ENCODE measurements at places on chromosomes 7 and 10.
A peak's percentile ranks its signal among the peaks of the same experiment; 100 is the strongest.

DNA sequence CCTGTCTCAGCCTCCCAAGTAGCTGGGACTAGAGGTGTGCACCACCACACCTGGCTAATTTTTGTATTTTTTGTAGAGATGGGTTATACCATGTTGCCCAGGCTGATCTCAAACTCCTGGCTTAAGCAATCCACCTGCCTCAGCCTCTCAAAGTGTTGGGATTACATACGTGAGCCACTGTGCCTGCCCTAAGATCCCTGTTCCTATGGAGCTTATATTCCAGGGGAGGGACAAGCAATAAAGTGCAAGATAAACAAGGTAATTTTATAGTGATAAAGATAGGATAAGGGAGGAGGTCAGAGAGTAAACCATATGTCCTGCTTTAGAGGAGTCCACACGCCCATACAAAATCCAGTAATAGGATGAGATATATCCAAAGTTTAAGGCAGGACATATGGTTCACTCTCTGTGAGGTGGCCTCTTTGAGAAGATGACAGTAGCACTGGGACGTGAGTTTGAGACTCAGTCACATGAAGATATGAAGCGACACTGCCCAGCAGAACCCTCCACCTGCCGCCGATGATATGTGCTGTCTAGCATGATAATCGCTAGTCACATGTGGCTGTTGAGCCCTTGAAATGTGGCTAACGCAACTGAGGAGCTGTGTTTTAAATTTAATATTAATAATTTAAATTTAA, 113.5 kb upstream of the PDCD4 start:
- no peak for DNase-seq

DNA sequence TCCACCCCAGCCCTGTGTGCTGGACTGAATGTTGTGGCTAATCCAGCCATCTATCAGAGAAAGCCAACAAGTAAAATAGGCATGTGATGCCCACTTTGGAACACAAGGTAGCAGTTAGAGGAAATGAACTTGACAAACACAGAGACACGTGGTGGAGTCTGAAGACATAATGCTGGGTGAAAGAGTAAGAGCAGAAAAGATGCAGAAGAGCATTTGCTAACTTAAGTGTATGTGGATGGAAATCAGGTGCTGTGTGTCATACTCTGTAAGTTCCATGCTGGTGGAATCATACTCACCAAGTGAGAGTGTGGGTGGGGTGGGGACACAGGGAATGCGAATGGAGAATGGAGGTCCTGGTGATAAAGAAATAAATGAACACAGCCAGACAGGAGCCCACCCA, 22.8 kb downstream of the WDFY4 start:
- no peak for DNase-seq

- DNase-seq = no peak
These were observed 10.7 kb downstream of the IRF5 start for GRCh38 chr7:128948312-128948973.

GRCh38 chr10:79562135-79562756, 2.0 kb upstream of the SFTPA2 start:
- DNase-seq = no peak

DNA sequence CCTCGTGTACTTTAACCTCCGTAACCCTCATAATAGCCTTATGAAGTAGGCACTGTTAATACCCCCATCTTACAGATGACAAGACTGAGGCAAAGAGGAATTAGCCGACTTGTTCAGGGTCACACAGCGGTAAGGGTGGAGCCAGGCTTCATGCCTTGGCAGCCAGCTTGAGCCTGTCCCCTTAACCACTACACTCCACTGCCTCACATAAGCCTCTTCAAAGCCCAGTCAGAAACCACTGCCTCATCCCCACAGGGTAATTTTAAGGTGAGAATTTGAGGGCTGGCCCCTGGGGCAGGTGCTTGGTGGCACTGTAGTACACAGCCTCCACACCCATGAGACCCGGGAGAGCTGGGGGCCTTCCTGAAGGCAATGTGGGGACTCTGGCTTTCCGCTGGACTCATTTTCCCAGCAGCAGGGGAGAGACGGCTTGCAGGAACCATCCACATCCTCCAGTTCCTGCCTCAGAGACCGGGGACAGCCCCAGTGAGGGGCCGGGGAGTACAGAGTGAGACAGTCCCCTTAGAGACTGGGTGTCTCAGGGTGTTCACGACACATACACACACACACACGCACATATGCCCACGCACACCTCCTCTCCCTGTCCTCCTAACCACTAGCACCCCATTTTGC, 7.6 kb upstream of the C10orf105 start:
- peak; percentile 58 for DNase-seq

DNA sequence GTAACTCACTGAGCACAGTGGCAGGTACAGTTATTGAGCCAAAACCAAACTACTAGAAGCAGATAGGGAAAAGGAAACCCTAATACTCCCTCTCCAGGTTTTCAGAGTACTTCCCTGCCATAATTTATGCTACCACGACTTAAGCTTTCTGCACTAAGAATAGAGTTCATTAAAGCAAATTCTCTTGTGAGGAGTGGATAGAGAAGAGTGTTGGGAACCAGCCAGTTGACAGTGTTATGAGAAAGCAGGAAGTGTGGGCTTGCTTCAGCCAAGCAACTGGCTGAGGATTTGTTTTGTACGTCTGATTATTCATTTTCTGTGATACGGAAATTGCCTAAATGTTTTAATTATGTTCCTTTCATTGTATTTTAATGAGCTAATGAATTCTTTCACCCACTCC, 280.5 kb downstream of the KIF20B start:
- DNase-seq = no peak

- DNase-seq = no peak
These were observed 73.4 kb downstream of the ARHGAP22 start for GRCh38 chr10:48531486-48531885.

DNA sequence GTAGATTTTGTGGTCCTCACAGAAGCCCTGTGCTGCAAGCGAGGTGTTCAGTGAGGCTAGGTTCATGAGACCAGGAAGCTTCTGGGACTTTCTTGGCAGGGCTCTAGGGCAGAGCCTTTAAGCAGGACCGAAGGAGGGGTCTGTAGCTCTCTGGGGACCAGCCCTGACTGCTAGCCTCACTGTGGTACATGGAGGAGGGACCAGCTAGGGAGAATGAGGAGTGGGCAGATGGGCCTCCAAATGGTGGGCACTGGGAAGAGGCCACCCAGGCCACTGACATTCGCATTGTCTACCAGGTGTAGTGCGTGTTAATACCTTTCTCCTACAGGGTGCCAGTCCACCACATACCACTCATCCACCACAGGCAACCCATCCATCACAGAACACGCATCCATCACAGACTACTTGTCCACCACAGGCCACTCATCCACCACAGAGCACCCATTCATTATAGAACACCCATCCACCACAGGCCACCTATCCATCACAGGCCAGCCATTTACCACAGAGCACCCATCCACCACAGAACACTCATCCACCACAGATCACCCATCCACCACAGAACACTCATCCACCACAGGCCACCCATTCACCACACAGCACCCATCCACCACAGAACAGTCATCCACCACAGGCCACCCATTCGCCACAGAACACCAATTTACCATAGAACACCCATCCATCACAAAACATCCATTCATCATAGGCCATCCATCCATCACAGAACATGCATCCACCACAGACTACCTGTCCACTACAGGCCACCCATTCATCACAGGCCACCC, 31.6 kb upstream of the ZNF488 start:
- DNase-seq = no peak

DNA sequence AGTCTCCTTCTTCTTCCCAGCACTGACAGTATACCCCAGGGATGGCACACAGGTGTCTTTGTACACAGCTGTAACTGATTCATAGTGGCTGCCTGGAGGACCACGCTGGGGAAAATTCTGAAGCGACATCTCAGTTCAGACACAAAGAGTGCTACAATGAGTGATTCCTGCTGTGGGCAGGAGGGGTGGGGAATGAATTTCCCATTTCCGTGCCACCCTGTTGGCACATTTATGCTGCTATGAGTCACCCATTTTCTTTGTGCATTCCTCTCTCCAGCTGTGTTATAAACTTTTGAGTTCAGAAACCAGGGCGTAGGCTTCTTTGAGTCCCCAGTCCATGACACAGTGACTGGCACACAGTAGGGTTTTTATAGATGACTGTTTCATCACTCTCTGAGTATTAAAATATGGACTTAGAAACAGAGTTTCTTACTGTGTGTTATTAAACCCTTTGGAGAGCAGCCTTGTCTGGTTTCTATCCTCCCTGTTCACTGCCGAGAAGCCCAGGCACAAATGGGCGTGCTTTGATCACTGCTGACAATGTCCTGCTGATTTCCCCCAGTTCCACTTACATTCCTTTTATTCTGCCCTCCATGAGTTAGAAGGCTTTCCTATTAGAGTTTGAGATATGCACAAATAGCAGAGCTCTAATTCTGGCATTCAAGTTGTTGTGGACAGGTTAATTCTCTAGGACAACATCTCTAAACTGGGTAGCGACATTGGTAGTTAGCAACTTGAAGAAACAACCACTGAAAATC, 24.0 kb upstream of the NPS start:
- DNase-seq = no peak

DNA sequence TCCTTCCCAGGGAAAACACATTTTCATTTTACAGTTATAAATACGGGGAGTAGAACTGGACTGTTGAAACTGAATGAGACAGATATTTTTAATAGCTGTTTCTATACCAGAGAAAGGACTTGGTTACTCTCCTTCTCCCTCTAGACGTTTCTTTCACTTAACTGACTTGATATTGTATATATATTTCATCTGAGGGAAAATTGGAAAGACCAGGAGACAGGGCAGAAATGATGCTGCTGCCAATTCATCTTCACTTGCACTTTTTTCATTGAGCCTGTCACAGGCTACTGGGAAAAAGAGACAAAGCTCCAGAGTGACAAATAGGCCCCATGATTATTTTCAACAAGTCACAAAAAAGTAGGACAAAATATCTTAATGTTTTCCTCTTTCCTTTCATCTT, 636.0 kb upstream of the TPK1 start:
- DNase-seq = no peak

- no peak for DNase-seq
These were observed 33.2 kb downstream of the TRIM8 start for GRCh38 chr10:102677331-102678067.

GRCh38 chr10:12193193-12193592, 2.5 kb downstream of the NUDT5 start:
- DNase-seq = no peak

GRCh38 chr10:95832216-95833041, 75.3 kb upstream of the CC2D2B start:
- DNase-seq = no peak

DNA sequence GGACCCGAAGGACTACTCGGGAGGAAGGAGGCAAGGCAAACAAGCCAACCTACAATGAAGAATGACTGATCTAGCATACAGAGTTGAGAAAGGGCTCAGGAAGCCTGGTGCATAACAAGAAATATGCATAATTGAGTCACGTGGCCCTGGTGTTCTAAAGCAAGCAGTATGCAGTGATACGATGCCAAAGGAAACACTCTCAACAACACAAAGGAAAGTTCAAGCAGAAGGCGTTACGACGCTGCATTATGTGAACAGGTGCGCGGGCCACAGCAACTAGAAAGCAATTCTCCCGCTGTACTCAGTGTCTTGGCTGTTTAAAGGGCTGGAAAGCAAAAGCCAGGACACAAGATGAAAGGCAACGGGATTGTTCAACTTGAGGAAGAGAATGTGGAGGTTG, 100.8 kb downstream of the PRTFDC1 start:
- no peak for DNase-seq

- no peak for DNase-seq
These were observed 66.7 kb downstream of the PRKG1 start for GRCh38 chr10:51141010-51141409.

DNA sequence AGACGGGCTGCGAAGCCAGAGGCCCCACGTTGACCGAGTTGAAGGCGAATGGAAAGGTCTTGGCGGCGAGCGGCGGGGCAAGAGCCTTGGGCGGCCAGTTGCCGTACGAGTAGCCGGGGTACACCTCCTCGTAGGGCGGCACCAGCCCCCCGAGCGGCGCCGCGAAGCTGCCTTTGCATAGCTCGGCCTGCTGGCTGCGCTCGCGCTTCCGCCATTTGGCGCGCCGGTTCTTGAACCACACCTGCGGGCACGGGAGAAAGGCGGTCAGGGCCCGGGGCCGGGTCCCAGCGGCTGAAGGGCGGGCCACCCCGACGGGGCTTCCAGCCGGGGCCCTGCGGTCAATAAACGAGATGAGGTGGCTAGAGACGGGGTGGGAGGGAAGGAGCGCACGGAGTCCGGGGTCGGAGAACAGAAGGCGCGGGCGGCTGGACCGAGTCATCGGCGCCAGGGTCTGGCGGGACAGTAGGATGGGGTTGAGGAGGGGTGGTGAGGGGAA, 4.8 kb downstream of the ELOVL3 start:
- peak; percentile 61 for DNase-seq

- DNase-seq = no peak
These were observed 83.7 kb downstream of the PRLHR start for GRCh38 chr10:118511711-118512110.

- DNase-seq = no peak
These were observed 24.0 kb downstream of the PKD1L1 start for GRCh38 chr7:47924266-47924665.

GRCh38 chr10:122295451-122295809, 24.3 kb downstream of the BTBD16 start:
- DNase-seq = no peak

DNA sequence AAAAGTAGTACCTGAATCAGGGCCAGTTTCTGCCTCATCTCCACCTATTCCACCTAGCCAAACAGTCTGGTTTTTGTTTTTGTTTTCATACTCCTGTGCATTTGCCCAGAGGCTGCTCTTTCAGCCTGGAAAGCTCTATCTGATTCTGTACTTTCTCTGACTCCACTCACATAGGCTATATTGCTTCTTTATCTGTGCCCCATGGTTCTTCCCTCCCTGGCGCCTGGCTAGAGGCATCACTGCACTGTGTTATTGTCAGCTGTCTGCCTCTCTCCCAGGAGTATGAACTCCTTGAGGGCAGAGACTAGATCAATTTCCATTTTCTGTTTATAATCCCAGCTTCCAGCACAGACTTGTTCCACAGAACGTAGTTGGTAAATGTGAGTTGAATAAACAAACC, 5.1 kb upstream of the LMOD2 start:
- no peak for DNase-seq

DNA sequence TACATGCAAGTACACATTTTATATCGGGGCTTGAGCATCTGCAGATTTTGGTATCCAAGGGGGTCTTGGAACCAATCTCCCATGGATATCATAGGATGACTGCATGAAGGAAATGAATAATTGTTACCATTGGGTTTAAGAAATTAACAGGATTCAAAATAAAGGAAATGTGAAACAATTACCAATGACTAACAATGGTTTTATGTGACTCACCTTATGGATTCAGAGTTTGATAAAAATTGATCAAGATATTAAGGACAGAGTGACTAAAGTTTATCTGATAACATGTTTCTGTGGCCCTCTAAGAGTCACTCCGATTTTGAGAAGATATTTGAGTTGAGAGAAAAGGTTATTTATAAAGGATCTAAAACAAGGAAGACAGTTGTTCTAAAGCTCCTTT, 93.0 kb upstream of the ODAD2 start:
- DNase-seq = no peak

Measured in GM12892 (cell line).